ENCODE measurements at places on chromosomes 5 and 9.

- no peak for DNase-seq
Measured at GRCh38 chr9:14704281-14704680, 11.0 kb upstream of the ZDHHC21 start.

DNA sequence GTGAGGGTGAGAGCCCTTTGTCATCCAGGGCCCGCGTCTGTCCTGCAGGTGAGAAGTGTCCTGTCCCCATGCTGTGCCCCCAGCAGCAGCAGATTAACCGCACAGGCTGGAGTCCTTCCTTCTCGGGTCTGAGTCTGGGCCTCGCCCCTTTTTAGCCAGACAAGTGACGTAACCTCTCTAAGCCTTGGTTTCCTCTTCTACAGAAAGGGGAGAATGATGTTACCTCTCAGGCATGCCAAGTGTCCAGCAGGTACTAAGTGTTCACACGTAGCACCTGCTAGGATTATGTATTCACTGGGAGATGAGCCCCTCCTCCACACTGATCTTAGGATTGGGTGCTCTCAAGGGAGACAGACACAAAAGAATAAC lies 6.9 kb downstream of the NEURL1B start:
- DNase-seq, result no peak

- DNase-seq, result no peak
Measured at GRCh38 chr5:96133341-96134079, 171.9 kb upstream of the ELL2 start.

- DNase-seq, result peak; percentile 63
Measured at GRCh38 chr9:33852216-33852826, 35.4 kb downstream of the UBE2R2 start.

GRCh38 chr5:150137997-150138396 lies 17.6 kb downstream of the PDGFRB start:
- no peak for DNase-seq

DNA sequence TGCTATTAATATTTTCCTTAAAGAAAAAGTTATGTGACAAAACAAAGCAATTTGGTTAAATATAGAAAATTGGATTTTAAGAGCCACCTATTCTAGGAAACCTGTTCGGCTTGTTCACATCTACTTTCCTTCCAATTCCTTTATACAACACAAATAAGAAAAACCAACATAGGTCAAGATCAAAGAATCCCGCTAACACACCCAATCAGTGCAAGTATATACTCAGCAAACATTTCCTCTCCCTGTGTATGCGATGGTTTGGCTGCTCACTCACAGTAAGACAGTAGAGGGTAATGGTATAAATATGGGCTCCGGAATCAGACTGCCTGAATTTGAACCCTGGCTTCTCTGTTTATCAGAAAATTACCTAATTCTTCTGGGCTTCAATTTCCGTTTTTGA lies 757.5 kb upstream of the ZNF608 start:
- DNase-seq, result no peak

DNA sequence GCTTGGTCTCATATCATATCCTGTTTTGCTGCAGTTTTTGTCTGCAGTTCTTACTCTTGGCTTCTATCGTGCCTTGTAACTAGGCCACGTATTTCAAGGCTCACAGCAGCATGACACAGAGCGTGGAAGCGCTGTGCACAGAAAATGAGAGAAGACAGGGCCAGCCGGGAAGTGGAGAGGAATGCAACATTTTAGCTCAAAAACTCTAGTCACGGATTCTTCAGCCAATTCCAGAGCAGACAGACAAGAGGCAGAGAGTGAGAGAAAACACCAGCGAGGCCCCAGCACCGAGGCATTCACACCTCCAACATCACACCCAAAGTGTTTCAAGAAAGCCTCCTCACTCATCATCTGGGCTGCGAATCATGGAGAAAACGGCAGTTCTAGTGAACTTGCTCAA lies 160.8 kb downstream of the DNAH5 start:
- no peak for DNase-seq
